ENCODE measurements at places on chromosomes 7 and 10. TPM values are rescaled to one million over a fixed set of nuclear protein-coding genes. Genes with fewer than 3 reads are reported as not detected.

DNA sequence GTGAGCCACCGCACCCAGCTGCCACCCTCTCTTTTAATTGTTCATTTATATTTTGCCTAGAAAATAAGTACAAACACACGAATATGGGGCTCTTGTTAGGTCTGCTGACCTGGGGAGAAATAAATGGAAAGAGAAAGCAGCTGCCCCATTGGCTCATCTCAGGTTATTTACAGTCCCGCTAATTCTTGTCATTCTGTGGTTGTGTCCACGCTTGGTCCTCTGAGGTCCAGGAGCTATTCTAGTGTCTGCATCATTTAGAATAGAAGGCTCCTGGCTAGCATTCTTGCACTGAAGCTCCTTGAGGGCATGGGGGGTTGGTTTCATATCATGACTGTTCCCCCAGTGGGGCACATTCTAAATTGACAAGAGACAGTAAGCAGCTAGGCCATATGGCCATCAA lies 128.5 kb downstream of the TACC2 start:
- no peak for DNase-seq

GRCh38 chr10:125034675-125035074 lies 92.8 kb downstream of the ZRANB1 start:
- no peak for DNase-seq

DNAJB9 gene
- 8.2 TPM for total RNA-seq

DNA sequence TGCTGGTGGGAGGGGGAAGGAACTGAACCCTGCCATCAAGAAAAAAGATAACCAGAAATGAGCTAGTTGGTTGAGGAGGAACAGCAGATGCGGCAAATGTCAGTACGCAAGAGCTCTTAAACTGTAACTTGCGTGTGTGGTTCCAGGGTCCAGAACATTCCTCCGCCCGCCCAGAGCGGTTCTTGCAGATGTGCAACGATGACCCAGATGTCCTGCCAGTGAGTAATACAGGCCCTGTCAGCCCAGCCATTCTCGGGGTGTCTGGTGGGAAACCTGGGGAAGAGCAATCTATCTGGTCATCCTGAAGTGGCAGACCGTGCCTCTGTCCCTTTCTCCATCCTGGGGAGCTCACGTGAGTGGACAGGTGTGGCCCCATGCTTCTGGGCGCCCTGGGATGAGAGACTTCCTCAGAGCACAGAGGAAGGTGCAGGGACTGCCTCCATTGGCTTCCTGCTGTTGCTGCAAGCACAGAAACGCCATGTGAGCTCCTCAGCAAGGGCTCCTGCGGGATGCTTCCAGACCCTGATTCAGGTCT lies 50.5 kb upstream of the ZMIZ2 start:
- DNase-seq = no peak

JCAD gene
- total RNA-seq = 0.05 TPM

AKR1B1 gene
- total RNA-seq = 107 TPM

- no peak for DNase-seq
Observed at GRCh38 chr10:2173327-2173726, 436.0 kb upstream of the ADARB2 start.

DNA sequence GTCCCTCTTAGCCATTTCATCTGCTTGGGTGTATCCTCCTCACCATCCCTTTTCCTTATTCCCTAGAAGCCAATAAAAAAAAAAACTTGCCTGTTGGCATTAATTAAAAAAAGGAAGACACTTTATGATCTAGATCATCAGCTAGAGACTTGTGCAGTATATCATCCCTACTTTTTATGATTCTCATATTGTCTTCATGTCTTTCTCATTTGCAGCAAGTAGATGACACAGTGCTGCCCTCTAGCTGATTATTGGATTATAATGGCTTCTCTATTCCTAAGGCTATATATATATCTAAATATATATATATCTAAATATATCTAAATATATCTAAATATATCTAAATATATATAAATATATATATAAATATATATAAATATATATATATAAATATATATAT lies 272.4 kb upstream of the LRGUK start:
- no peak for DNase-seq

DNA sequence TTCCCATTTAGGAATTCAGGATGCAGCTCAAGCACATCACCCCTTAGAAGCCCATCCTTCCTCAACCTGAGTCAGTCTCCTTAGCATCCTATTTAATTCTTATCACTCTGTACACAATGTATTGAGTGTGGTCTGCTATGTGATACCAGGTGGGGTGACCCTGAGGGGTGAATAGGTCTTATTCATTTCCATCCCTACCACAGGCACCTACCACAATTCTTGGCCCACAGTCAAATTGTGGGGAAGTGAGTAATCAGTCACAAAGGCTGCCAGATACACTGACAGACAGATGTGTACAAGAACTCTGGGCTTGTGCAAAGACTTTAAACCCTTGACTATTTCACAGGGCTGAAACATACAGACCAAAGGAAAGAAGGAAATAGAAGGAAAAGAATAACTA lies 560.5 kb downstream of the PARD3 start:
- peak; percentile 54 for DNase-seq

BMPER gene
- not detected for total RNA-seq

TMEM196 gene
- not detected for total RNA-seq

GRCh38 chr10:18261063-18261610 lies 120.9 kb downstream of the CACNB2 start:
- DNase-seq = no peak

TAS2R41 gene
- not detected for total RNA-seq

JAKMIP3 gene
- total RNA-seq = 0.52 TPM

DNA sequence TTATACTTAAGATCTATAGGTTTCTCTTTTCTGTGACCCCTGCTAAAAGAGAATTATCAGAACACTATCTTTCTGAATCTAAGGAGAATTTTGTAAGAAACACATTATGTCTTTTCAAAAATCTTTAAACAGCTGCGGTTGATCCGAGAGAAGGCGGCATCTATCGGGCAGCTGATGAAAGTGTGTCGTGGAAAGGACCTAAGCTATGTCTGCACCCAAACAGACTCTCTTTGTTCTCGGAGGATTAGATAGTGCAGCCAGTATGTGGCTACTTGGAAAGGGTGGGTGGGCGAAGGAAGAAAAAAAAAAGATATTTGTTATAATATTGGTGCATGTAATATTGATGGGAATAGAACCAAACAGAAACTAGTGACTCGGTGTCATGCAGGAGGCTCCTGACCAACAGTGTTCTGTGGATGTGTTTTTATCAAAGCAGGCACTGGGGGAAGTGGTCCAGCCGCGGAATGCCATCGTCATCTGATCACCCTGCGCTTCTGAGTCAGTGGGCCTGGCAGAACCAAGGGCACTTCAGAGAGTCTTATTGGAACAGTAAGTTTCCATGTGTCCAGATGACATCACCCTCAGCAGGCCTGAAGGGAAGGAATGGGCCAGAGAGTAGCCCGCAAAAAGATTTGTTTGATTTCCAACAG lies 509.7 kb upstream of the AKR1E2 start:
- DNase-seq = no peak

DNA sequence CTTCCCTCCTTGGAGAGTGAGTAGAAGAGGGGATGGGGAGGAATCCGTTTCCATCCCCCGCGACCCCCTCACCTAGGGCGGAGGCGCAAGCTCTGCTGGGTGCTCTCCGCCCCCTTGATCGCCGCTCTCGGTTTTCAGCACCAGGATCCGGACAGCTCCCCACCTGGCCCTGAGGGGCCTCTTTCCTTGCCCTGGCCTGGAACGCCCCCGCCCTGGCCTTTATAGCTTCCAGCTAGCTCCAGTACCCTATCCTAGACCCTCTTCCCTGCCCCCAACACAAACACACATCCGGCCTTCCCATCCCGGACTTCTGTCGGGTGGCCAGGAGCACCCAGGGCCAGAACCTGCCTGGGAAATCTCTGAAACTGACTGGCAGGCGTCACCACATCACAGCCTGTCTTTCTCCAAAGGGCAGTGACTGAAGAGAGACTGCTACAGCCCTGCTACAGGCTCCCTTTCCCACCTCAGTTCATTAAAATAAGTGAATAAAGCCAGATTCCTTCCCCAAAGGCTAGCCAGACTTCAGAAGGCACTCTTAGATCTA lies 72.3 kb upstream of the LEP start:
- DNase-seq = peak; percentile 51

ZNF853 gene
- 0.91 TPM for total RNA-seq

DNA sequence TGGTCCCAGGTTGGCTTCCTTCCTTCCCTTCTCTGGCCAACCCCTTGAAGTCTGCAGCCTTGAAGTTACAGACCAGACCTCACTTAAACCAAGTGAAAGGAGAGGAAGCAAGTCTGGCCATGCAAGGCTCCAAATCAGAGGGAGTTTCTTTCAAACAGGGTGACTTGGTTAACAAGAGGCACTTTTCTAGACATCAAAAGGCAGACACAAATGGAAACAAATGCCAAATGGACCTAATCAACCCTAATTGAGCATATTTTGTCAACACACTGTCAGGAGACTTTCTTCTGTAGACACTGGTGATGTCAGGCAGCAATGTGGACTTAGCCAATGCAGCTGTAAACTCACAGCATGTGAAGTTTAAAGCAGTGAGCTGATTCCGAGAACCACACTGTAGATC lies 282.7 kb upstream of the FZD8 start:
- no peak for DNase-seq

LLCFC1 gene
- not detected for total RNA-seq

DNA sequence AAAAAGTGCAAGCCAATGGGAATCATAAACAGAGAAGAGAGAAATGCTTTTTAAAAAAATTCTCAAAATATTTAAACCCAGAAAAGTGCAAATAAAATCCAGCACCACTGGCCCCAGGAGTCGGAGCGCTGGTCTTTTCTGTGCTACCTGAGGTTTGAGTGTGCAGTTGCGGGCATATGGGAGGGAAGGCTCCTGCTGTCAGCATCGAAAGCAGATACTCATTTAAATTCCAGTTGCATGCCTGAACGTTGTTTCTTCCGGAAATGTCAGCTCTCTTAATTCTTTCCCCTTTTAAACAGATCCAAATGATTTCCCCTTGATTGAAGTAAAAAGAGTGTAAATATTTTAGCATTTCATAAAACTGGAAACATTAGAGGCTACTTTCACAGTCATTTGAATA lies 240.5 kb upstream of the GPR26 start:
- DNase-seq = no peak

GRCh38 chr7:147053746-147054145 lies 937.1 kb downstream of the CNTNAP2 start:
- DNase-seq = no peak

DNA sequence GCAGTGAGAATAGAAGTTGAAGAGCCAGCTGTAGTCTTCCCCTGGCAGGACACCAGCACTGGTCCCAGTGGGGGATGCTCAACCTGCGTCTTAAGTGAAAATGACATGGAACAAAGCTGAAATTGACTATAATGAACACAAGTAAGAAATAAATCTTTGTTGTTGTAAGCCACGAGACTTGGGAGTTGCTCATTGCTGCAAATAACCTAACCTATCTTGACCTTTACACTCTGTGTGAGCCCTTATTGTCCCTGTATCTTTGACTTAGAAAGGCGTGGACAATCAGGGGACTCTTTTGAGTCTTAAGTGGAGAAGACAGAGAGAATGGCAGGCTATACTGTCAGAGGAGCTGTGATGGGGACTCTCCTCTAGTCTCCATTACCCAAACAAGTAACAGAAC lies 16.9 kb downstream of the ZC3HAV1L start:
- no peak for DNase-seq

- peak; percentile 74 for DNase-seq
Observed at GRCh38 chr10:1938317-1938716, 201.0 kb upstream of the ADARB2 start.

DNA sequence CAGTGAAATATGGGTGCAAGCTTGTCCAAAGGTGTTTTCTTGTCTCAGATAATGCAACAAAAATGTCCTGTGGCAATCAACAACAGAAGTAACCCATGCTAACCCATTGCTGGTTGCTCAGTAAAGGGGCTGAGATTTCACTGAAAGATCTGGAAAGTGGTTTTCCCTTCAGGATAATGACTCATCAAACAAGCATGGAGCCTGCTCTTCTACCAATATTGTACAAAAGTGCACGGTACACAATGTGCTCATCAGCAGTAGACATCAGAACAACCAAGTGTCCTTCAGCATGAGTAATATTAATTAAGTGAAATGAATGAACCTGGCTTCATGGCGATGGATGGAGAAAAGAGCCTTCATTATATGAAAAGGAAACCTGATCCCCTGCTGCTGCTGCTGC lies 287.1 kb upstream of the NEBL start:
- DNase-seq = no peak

GRCh38 chr7:104198673-104199278 lies 9.0 kb downstream of the ORC5 start:
- no peak for DNase-seq

All from activated naive CD4-positive, alpha-beta T cell treated with anti-CD3 and anti-CD28 coated beads for 36 hours (primary cell).